ENCODE measurements at places on chromosomes 5 and 9.

- no peak for DNase-seq
Measured at GRCh38 chr9:123954518-123955280, 24.8 kb upstream of the DENND1A start.

DNA sequence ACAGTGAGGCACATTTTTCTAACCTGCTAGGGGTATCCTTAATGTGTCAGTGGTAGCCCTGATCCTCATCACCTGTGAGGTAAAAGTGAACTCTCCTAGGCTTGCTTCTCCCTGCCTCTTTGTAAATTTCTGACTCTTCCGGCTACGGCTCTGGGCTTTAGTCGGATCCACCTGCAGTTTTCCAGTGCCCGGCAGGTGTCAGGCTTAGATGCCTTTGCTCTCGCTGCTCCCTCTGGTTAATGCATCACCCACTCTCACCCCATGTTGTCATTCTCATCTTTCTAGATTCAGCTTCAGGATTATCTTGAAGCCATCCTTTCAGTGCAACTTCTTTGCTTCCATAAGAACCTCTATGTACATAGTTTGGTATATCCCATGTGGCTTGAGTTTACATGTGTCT lies 3.6 kb downstream of the CEP78 start:
- no peak for DNase-seq

- DNase-seq, result no peak
Measured at GRCh38 chr9:122342323-122343050, 28.3 kb upstream of the PTGS1 start.

DNA sequence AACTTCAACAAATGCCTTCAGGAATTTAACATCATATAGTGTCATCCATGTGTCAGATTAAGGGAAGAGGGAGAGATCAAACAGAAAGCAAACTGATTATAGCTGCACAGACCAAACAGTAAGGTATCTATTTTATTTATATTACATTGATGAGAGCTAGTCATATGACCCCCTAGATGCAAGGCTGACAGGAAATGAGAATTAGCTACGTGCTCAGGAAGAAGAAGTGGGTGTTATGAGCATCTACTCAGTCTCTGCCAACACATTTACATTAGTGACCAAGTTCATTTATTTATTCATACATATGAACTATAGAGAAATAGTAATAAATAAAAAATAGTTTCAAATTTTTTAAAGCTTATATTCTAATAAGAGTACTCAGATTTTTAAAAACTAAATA lies 787.3 kb downstream of the KCTD16 start:
- DNase-seq, result no peak

DNA sequence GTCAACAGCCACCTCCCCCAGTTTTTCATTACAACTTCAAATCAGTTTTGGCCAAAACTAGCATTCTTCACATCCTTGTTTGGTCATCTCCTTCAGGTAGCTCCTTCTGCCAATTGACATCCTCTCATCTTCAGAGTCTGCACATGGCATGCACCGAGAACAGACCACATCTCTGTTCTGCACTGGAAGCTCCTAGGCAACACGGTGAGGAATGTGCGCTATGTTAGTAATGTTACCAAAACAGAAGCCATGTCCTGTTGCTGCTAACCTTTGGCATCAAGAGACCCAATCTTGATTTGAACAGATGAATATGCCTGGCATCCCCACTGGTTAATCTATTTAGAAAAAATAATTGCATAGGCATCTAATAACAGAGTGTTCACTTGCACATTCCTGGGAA lies 5.1 kb upstream of the HK3 start:
- no peak for DNase-seq

DNA sequence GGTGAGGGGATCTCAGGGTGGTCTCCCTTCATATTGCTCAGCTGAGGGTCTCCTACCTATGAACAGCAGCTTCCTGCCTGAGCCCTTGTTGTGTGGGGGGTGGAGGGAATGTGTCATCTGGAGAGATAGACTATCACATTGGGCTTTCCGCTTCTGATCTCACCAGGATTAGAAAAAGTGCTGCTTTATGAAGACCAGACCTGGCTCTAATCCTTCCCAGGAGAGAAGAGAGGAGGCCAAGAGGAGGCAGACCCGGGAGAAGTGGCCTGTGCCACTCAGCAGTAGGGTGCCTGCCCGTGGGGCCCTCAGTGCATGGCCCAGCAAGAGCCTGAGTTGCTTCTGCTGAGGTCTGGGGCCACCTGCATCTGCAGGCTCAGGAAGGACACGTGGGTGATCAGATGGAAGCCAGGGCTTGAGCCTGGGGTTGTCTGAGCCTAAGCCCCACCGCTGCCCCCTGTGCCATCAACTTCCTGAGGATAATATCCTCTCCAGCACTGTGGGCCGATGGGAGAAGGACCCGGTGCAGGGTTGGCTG lies 22.1 kb upstream of the COL5A1 start:
- peak; percentile 17 for DNase-seq

DNA sequence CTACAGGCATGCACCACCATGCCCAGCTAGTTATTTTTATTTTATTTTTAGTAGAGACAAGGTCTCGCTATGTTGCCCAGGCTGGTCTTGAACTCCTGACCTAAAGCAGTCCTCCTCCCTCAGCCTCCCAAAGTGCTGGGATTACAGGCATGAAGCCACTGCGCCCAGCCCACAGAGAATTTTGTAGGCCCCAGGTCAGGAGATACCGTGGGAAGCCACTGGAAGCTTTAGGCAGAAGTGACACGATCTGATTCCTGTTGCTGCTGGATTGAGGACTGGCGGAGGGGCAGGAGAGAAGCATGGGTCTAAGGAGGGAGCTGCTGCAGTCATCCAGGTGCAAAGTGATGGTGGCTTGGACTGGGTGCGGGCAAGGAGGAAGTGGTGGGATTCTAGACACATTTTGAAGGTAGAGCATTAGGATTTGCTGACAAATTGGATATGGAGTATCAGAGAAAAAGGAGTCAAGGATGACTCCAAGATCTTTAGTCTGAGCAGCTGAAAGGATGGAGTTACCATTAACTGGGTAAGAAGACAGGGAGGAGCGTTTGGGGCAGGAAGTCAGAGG lies 20.7 kb downstream of the TCF7 start:
- DNase-seq, result no peak

GRCh38 chr5:38163636-38164237 lies 94.6 kb upstream of the EGFLAM start:
- DNase-seq, result no peak

DNA sequence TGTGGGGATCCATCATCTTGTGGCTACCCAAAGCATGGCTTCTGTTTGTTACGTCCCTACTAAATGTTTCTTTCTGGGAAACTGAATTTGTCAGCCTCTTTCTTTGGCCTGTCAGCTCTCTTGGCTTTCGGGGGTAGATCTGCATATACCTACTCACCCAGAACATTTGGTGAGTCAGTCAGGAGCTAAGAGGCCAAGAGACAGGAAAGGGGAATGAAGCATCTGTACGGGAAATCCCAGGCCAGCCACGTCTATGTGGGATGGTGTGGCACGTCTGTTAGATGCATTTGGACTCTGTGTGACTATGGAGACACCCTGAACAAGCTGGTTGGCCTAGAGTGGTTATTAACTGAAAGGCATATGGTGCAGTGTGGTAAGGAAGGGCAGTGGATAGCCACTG lies 58.1 kb downstream of the CDO1 start:
- no peak for DNase-seq

DNA sequence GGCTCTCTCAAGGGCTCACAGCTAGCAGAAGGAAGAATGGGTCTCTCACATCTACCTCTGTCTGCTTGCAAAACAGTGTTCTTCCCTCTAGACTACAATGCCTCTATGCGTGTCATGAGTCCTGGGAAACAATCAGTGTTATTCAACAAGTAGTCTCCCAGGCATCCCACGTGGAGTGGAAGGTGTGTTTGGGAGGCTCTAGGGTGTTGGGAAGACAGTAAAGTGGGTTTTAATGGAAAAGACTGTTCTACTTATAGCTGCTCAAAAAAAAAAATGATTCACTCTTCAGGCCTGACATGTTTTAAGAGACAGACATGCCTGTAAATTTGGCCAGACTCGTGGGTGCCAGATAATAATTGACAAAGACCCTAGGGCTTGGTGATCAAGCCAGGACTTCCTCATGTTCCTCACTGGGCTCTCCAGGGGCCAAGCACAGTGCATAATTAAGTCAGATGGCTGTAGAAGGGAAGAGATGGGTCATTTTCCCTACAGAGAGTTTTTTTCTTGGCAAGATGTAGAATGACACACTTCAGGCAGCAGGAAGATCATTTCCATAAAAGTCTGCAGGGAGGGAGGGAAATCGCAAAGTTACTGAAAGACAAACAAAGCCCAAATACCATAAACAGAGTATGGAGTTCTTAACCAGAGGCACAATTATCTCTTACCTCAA lies 246.4 kb downstream of the ACTL7B start:
- no peak for DNase-seq

- no peak for DNase-seq
Measured at GRCh38 chr9:129198319-129199043, 20.4 kb upstream of the IER5L start.

DNA sequence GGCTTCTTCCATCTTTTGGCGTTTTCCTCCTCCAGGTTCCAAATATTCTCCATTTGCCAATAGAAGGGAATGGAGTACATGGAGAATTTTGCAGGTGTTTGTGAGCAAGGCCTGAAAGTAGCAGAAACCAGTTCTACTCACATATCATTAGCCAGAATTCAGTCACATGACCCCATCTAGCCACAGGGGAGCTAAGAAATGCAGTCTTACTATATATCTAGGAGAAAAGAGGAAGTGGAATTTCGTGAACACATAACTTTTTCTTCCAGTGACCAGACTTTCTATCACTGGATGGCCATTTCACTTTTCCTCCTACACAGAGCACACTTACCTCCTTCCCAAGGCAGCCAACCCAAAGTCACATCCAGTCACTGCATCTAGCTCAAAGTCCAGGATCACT lies 55.1 kb downstream of the LOX start:
- DNase-seq, result no peak

DNA sequence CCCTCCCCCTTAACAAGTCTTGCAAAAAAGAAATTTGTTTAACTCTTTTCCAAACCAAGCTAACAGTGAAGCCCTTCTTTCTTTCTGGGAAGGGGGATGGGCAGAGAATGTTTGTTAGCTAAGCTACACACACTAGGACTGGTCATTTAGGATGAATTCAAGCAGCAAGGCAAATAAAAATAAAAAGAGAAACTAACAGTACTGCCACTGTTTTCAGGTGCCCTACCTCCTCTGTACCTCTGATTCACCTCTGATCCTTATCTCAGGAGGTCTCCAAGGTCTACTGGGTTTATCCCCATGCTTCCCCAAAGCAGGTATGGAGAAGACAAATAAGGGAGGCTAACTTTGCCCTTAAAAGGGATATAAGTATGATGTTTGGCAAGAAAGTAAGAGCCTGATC lies 52.9 kb downstream of the ELL2 start:
- DNase-seq, result no peak

GRCh38 chr5:82355053-82355452 lies 76.9 kb upstream of the RPS23 start:
- DNase-seq, result no peak

DNA sequence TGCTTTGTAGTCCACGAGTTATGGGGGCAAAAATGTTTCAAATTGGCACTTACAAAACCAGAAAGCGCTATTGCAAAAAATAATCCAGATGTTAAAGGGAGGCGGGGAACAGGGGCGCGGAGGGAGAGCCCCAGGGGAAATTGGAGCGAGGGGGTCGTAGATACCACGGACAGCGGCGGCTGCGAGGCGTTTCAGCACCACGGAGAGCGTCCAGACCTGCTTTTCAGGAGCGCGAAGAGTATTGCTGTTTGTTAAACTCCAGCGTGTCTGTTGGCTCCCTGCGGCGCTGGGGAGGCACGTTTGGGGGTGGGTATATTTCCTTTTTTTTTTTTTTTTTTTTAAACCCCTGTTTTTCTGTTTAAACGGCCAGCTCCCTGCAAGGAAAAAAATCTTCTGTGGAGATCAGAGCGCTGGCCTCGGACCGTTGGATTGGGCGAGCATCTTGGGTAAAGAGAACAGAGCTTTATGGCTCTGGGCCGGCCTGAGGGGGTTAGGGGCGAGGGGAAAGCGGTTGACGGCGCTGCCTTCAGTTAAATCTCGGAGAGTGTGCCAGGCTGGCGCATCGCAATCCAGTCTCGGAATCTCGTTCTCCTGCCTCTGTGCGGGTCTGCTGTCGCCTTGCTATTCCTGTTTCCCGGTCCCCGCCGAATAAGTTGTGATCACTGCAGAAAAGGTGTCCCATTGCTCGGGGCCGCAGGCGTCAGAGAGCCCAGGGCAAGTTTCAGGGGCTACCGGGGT lies at the start of gene GLRA1:
GLRA1 (minus strand) TSS at position 288 of the 738 bp plus-strand sequence. CDS start 302 bp downstream, outside the sequence.
- peak; percentile 48 for DNase-seq

DNA sequence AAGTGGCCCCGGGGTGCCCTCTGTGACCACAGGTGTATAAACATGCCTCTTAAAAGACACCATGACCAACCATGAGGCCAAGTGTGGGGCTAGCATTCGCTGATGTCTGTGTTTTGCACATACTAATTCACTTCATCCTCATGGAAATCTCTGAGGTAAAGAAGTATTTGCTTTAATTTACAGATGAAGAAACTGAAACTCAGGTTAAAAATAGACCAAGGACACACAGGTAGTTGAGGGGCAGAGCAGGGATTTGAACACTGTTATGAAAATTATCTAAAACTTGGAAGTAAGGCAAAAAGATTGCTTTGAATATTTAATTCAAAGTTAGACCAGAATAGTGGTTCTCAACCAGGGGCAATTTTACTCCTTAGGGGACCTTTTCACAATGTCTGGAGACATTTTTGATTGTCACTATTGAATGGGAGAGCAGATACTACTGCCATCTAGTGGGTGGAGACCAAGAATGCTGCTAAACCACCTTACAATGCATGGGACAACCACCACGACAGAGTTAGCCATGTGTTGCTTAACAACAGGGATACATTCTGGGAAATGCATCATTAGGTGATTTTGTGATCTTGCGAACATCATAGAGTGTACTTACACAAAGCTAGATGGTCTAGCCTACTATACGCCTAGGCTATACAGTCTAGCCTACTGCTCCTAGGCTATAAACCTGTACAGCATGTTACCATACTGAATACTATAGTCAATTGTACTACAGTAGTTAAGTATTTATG lies 8.0 kb upstream of the FXN start:
- DNase-seq, result peak; percentile 14

- no peak for DNase-seq
Measured at GRCh38 chr5:98349251-98349989, 424.0 kb upstream of the RGMB start.

DNA sequence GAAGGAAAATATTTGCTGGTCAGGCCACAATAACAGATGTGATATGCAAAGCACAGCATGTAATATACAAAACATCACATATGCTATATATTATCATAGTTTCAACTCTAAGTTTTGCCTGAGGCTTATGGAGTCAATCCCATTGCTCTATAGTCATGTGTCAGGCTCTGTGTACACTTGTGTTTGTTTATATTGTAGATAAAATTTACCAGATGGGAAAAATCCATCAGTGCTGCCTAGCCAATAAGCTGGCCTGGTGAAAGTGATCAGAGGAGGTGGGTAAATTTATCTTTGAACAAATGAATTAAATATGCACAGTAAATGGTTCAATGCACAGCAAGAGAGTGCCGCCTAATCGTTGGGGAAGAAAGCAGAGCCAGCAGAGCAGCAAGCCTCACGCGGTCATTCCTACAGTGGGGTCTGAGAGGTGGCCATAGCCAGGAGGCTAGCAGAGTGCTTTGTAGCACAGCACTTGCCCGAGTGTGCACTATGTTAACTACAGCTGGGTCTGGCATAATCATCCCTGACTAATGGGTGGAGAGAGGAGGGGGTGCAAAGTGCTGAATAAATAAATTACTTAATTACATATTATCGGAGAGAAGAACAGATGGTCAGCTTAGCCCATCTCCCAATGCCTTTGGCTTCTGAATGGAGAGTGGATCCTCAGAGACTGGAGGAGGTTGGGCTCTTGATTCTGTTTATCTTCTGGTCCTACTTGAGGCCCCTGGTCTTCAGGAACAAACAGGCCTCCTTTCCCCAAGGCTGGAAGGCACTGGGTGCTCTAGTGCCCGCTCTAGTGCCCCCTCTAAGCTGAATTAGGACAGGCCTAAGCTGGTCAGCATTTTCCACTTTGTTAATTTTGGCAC lies 153.5 kb downstream of the MAT2B start:
- DNase-seq, result no peak
